ENCODE measurements at places on chromosomes 11 and 22.

GRCh38 chr11:103055221-103055890 is 36.6 kb downstream of the DCUN1D5 start:
- DNase-seq = no peak

- no peak for DNase-seq
These were observed 22.0 kb downstream of the IFT27 start for GRCh38 chr22:36753916-36754315.

GRCh38 chr22:20437613-20438426 is at the start of gene SCARF2:
Gene SCARF2 (minus strand): TSS chr22:20437825. CDS start chr22:20437754, 71 bp downstream.
- no peak for DNase-seq

- DNase-seq = peak; percentile 12
These were observed 24.0 kb downstream of the TRIM66 start for GRCh38 chr11:8658321-8659057.
